Thyroid gland (tissue), 4 donors: ENCODE measurements at places on chromosomes 3 and 15. TPM values are rescaled to one million over a fixed set of nuclear protein-coding genes. Genes with fewer than 3 reads are reported as not detected.

DNA sequence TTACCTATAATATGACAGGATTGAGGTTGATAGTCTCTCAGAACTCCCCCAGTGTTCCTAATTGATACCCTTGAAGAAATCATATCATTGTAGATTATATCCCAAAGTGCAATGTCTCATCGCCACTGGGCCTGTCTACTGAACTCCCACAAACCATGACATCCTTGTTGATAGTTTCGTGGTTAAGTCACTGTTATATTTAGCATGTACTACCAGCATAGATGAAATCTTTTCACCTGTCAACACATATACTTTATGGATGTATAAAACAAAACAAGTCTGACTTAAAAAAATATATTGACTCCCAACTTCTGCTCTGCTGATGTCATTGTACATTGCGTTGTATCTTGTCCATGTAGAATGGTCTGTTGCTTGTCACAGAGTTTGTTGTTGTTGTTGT lies 128.1 kb downstream of the IQCH start:
- H3K36me3 ChIP-seq: no peaks in the 10 kb centered on the region
- H3K27ac ChIP-seq: no peak overlapping the region
- no peak overlapping the region for H3K4me3 ChIP-seq

DNA sequence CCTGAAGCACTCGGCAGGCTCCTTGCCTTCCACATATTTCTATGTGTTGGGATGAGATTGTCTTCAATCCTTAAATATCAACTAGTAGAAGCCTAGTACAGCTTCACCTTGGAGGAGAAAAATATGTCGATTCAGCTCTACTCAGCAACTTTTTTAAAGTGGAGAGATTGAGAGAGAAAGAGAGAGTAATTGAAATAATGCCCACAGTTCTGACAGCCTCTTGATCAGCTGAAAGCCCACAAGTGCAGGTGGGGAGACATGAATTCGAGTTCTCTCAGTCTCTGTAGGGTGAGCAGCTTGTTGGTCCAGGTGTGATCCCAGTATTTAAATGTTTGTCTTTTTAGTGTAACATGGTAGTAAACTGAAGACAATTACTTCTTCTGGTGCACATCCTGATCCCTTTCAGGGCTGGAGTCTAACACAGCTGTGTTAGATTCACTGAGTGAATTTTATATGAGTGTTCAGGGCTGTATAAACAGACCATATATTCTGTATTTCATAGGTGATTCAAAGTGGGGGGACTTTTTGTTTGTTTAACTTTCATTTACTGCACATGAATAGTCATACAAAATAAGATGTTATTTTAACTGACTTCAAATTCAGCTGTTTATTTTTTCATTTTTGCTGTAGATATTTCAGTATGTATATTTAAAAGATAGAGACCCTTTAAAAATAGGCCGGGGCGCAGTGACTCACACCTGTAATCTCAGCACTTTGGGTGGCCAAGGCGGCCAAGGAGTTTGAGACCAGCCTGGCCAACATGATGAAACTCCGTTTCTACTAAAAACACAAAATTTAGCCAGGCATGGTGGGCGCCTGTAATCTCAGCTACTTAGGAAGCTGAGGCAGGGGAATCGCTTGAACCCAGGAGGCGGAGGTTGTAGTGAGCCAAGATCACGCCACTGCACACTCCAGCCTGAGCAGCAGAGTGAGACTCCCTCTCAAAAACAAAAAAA lies 64.0 kb downstream of the ST6GAL1 start:
- no peaks in the 10 kb centered on the region for H3K27me3 ChIP-seq
- peak; percentile 64 for DNase-seq
- peak overlapping the region; percentile 67 for H3K27ac ChIP-seq
- H3K4me1 ChIP-seq: peaks cover 40% of the 10 kb centered on the region
- no peak overlapping the region for H3K4me3 ChIP-seq

DNA sequence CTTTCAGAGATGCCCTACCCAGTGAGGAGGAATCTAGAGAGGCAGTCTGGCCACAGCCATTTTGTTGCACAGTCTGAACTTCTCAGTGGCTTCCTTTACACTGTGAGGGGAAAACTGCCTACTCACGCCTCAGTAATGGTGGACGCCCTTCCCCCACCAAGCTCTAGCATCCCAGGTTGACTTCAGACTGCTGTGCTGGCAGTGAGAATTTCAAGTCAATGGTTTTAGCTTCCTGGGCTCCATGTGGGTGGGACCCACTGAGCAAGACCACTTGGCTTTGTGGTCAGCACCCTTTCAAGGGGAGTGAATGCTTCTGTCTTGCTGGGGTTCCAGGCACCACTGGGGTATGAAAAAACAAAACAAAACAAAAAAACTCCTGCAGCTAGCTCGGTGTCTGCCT lies 663.2 kb upstream of the ZNF385D start:
- H3K27me3 ChIP-seq: no peaks in the 10 kb centered on the region
- no peak overlapping the region for H3K4me3 ChIP-seq

DNA sequence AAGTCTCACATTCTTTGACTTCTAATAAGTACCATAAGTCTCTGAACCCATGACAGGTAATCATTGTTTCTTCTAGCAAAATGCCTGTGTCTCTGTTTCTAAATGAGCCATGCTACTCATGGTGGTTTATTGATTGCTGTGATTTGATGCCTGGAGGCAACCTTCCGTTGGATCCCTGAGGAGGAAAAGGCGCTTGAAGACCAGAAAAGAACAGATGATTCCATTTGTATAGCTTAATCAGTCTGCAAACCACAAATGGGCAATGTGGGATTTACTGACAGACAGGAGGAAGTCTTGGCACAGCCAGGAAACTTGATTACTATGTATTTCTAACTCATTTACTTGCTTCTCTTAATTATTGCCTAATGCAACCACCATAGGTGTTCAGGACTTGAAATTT lies 103.1 kb upstream of the MRPL3 start:
- no peaks in the 10 kb centered on the region for H3K27me3 ChIP-seq
- H3K27ac ChIP-seq: no peak overlapping the region
- DNase-seq: no peak
- H3K4me3 ChIP-seq: no peak overlapping the region

DNA sequence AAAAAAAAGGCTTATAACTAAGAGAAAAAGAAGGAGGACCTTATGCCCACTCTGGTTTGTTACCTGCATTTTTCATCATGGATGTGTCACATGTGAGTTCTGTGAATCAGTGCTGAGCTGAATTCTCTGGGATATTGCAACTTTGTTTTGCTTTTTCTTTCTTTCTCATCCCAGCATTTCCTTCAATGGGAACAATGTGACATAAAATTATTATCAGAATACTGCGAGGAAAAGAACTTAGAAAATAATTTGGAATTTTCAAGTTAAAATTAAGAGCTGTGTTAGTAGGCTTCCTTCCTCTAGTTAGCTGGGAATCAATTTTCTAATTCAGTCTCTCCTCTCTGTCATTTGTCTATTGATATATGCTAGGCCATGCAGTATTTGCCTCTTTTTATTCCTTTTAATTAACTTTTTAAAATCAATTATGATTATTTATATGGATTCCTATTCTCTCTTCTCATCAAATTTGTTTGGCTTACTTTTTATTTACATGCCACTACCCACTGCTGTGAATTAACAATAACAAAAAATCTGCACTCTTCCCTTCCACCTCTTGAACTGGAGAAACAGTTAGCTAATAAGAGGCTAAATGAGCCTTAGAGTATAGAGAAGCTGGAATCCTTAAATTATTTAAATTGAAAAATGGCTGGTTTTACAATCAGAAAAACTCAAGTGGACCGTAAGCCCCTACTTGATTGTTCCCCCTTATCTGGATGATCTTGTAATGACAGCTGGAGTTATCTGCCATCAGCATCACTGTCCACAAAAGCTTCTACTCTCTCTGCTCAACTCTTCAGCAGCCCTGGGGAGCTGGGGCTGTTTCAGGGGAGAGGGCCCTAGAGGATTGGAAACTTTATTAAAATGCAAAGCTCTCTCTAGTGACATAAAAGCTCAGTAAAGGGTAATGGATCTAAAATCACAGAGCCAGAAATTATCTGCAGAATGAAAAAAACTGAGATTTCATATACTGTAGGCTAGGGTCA lies 95.3 kb upstream of the SOX2 start:
- no peaks in the 10 kb centered on the region for H3K4me1 ChIP-seq
- no peaks in the 10 kb centered on the region for H3K36me3 ChIP-seq
- DNase-seq: no peak
- H3K4me3 ChIP-seq: no peak overlapping the region
- H3K27me3 ChIP-seq: no peaks in the 10 kb centered on the region
- H3K27ac ChIP-seq: no peak overlapping the region

- no peaks in the 10 kb centered on the region for H3K4me1 ChIP-seq
- H3K27ac ChIP-seq: no peak overlapping the region
- no peaks in the 10 kb centered on the region for H3K36me3 ChIP-seq
- H3K27me3 ChIP-seq: no peaks in the 10 kb centered on the region
Observed at GRCh38 chr3:168714609-168715240, 619.0 kb upstream of the GOLIM4 start.

GRCh38 chr3:172332256-172333041 lies 115.8 kb downstream of the GHSR start:
- no peak overlapping the region for H3K27ac ChIP-seq
- H3K27me3 ChIP-seq: no peaks in the 10 kb centered on the region
- no peak overlapping the region for H3K4me3 ChIP-seq

DNA sequence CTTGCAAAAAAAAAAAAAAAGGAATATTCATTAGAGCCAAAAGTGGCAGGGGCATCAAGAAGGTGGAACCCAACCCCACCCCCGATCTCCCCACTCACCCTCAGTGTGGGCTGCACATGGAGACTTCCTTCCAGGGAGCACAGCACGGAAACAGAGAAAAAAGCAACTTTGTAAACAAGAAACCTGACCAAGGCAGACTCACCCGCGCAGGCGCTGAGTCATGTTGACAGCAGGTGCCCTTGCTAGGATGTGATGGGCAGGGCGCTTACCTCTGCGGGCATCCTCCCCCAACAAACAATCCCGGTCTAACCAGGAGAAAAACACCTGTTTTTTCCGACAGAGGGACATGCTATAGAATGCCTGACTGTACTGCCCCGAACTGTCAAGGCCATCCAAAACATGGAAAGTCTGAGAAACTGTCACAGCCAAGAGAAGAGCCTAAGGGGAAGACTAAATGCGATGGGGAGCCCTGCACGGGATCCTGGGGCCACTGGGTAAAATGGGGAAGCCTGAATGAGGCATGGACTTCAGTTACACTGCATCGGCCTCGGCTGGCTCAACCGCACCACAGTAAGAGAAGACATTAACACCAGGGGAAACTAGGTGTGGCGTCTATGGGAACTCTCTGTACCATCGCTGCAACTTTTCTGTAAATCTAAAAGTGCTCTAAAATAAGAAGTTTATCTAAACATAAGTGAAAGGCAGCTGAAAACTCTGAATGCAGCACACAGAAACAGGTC lies 66.7 kb upstream of the GATA2 start:
- H3K36me3 ChIP-seq: no peaks in the 10 kb centered on the region
- no peak overlapping the region for H3K4me3 ChIP-seq
- H3K27ac ChIP-seq: no peak overlapping the region

GRCh38 chr3:56620371-56620770 lies 62.7 kb downstream of the TASOR start:
- H3K27ac ChIP-seq: no peak overlapping the region
- peaks cover 39% of the 10 kb centered on the region for H3K36me3 ChIP-seq
- H3K27me3 ChIP-seq: no peaks in the 10 kb centered on the region
- H3K4me1 ChIP-seq: peaks cover 14% of the 10 kb centered on the region

GRCh38 chr3:154125378-154126030 lies 4.3 kb downstream of the ARHGEF26 start:
- H3K27ac ChIP-seq: no peak overlapping the region
- H3K4me1 ChIP-seq: no peaks in the 10 kb centered on the region

DNA sequence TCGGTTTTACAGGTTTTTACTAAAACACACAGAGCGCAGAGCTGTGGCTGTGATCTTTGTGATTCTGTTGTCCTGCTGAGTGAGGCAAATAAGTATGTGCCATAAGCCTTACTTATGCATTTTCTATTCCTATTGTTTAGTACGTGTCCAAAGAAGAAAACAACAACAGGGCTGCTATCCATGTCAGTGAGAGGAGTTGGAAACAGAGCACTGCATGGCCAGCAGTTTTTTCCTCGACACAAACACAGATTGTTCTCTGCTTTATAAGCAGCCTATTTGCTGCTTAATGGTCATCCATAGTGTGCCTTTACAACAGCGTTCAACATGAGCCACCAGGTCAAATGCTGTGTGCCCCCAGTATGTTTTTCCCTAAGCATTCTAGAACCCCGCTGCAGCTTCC lies 79.8 kb downstream of the SHQ1 start:
- H3K27me3 ChIP-seq: no peaks in the 10 kb centered on the region
- H3K4me3 ChIP-seq: no peak overlapping the region
- no peaks in the 10 kb centered on the region for H3K4me1 ChIP-seq
- no peak overlapping the region for H3K27ac ChIP-seq

DNA sequence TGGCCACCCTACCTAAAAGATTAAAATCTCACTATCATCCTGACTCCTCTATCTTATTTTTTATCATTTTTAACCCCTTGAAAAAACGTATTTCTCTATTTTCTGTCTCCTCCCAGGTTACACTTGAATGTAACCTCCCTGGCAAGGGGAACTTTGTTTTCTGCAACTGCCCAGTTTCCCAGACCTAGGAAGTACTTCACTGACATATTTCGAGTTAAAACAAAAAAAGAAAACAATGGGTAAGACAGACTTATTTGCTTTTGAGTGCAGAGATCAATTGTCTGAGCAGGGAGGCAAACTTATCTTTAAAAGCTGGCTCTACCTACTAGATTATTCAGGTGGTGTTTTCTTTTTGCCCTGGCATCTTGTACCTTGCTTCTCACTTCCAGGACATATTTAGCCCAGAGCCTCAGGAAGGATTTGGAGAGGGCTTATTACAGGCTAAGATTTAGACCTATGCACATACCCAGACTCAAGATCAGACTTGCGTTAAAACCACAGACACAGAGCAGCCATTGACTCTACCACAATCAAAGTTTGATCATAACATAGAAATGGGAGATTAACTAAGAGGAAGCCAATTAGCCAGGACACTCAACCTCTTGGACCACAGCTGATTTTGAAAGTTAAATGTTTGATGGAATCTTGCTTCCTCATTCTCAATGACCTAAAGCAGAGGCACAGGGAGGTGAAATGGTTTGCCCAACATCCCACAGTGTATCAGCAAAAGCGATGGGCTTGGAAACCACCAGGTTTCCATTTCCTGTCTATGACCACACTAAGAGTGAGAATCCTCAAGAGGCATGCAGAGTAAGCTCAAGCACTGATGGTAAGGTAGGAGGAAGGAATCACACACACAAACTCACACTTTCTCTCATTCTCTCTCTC lies 169.5 kb upstream of the THBS1 start:
- no peaks in the 10 kb centered on the region for H3K27me3 ChIP-seq
- H3K4me3 ChIP-seq: no peak overlapping the region
- no peaks in the 10 kb centered on the region for H3K4me1 ChIP-seq
- no peak overlapping the region for H3K27ac ChIP-seq

GRCh38 chr15:84833447-84834228 lies 16.5 kb downstream of the ALPK3 start:
- H3K4me3 ChIP-seq: no peak overlapping the region
- DNase-seq: no peak
- H3K4me1 ChIP-seq: peaks cover 16% of the 10 kb centered on the region
- no peak overlapping the region for H3K27ac ChIP-seq
- H3K27me3 ChIP-seq: no peaks in the 10 kb centered on the region
- H3K36me3 ChIP-seq: no peaks in the 10 kb centered on the region

The UTS2B gene
- 1.4 TPM for total RNA-seq

The PRICKLE2 gene
- total RNA-seq: 28.8 TPM

The LMAN1L gene
- total RNA-seq: 3.5 TPM

The CLRN1 gene
- total RNA-seq: not detected

The COL7A1 gene
- total RNA-seq: 0.94 TPM
